ENCODE measurements at places on chromosomes 11 and 22. TPM values are rescaled to one million over a fixed set of nuclear protein-coding genes. Genes with fewer than 3 reads are reported as not detected.

The OR52H1 gene
- not detected for total RNA-seq

The CHCHD10 gene
- total RNA-seq = 190 TPM

The DENND6B gene
- total RNA-seq = 1.8 TPM

The MFNG gene
- total RNA-seq = 83.1 TPM

The PTPRJ gene
- total RNA-seq = 10.7 TPM

The GGTLC2 gene
- total RNA-seq = not detected

The TRAF6 gene
- total RNA-seq = 8.7 TPM

The MUC2 gene
- not detected for total RNA-seq

The ACTN3 gene
- 0.07 TPM for total RNA-seq

The SPDYC gene
- not detected for total RNA-seq

The WBP2NL gene
- total RNA-seq = 0.50 TPM

The FAM181B gene
- not detected for total RNA-seq

The ANO9 gene
- 31.0 TPM for total RNA-seq

The OR52N4 gene
- total RNA-seq = 0.99 TPM

The RIN1 gene
- 2.0 TPM for total RNA-seq

The MMP27 gene
- not detected for total RNA-seq

The POTEH gene
- total RNA-seq = not detected

The NXPE4 gene
- total RNA-seq = not detected

The TREH gene
- total RNA-seq = not detected

The LINC01488 gene
- not detected for total RNA-seq

The PRG3 gene
- not detected for total RNA-seq

The DGCR6 gene
- total RNA-seq = 1.3 TPM

The KCNK7 gene
- total RNA-seq = not detected

The TMEM45B gene
- 3.8 TPM for total RNA-seq

The SLC43A1 gene
- 26.5 TPM for total RNA-seq

The JAML gene
- 67.5 TPM for total RNA-seq

The BTBD10 gene
- total RNA-seq = 21.0 TPM

The SPTBN2 gene
- 3.0 TPM for total RNA-seq

The TPCN2 gene
- total RNA-seq = 7.0 TPM

The GGT5 gene
- not detected for total RNA-seq

The CHORDC1 gene
- 49.8 TPM for total RNA-seq

The PANX3 gene
- not detected for total RNA-seq

The WNT11 gene
- not detected for total RNA-seq

The SCGB1A1 gene
- not detected for total RNA-seq

The APLNR gene
- total RNA-seq = not detected

The C11orf65 gene
- total RNA-seq = 3.1 TPM

The LUZP2 gene
- not detected for total RNA-seq

The SHANK3 gene
- total RNA-seq = 0.07 TPM

The RFPL3 gene
- not detected for total RNA-seq

The SLC22A25 gene
- not detected for total RNA-seq
